KBM-7 (cell line): ENCODE measurements at places on chromosomes 7 and 10.

- DNase-seq: no peak
Observed at GRCh38 chr7:5750031-5750653, 31.3 kb downstream of the RNF216 start.

DNA sequence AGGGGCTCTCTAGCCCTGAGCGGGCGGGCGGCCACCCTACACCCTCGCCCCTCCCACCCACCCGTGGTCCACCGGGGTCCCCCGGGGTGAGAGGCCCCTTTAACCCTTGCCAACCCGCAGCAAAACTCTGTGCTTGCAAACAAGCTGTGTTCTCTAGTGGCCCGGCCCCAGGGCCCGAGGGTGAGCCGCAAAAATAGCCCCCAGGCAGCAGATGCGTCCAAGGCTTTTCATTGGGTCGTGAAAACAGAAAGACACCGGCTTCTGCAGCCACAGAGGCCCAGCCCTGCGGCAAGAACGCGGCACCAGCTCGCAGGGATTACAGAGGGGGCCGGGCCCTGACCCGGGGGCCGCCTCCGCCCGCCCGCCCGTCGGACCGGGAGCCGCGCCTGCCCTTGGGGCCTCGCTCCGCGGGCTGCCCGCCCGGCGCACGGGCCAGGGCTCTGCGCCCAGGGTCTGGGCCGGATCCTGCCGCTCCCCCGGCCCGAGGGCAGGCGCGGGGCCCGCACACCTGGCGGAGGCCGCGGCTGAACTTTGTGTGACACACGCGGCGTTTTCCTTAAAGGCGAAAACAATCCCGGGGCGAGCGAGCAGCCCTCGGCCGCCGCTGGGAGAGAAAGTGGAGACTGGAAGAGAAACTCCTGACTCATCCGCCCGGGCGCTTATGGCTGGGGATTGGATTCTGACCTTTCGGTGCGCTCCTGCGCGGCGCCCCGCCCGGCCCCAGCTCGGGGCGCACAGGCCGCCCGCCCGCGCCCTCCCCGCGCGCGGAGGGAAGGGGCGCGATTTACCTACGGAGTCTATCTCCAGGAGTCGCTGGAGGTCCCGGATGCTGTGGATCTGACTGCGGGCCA, 2.8 kb downstream of the PDGFA start:
- no peak for DNase-seq

DNA sequence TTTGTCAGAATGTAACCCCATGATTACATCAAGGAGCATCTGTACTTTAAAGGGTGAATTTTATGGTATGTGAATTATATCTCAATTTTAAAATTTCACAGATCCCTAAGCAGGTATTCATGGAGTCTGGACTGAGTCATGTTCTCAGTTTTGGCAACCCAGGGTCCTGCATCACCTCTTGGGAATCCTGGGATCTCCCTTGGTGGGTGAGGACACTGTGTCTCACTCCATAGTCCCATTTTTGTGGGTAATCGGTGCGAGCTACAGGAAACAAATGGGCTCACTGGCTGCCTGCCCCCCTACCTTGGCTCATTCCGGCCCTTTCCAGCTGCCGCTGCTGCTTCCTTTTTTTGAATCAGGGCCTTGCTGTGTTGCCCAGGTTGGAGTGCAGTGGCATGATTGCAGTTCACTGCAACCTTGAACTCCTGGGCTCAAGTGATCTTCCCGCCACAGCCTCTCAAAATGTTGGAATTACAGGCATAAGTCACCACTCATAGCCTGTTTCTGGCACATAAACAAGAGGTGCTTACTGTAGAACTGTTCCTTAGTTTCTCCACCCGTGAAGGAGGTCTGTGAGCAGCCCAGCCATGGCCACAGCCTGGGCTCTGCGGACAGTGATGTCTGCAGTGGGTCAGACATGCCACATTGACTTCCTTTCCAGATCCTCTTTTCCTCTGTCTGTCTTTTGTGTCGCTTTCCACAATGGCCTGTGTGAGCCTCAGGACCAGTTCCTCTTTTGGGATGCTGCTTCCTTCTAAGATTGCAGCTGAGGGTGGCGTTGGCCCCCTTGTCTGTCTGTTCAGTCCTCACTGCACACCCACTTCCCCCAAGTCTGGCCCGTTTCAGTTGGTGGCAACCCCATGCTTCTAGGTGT, 14.5 kb downstream of the PALD1 start:
- peak; percentile 86 for DNase-seq

- DNase-seq: no peak
Observed at GRCh38 chr7:33973231-33974015, 68.1 kb downstream of the BMPER start.

DNA sequence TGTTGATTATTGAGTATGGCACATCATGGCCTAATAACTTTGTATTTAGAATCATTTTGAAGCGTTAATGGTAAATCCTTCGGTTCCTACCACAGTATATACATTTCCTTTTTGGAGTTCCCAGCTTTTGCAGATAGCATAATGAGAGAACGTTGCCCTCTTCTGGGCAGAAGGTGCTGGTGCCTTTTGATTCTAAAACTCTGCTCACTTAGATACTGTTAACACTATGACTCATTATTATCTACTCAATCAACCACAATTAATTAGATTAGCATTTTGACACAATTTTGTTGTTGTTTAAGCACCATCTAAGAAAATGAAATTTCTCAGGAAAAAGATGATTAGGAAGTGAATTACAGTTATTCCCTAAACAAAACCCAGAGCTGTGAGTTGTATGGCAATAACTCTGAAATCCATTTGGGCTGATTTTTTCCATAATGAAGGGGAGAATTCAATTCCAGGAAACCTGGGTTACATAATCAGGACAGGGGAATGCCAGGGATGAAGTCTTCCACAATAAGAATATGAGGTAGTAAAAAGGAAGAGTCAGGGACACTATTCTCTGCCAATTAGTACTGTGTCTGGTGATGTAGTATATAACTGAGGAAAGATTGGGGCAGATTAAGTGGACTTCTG, 11.5 kb upstream of the DLD start:
- peak; percentile 68 for DNase-seq
